ENCODE measurements at places on chromosomes 5 and 9.

- no peak for DNase-seq
These were observed 446.4 kb downstream of the ISL1 start for GRCh38 chr5:51829691-51830090.

- DNase-seq: no peak
These were observed 183.7 kb downstream of the PDE4D start for GRCh38 chr5:59709846-59710245.

DNA sequence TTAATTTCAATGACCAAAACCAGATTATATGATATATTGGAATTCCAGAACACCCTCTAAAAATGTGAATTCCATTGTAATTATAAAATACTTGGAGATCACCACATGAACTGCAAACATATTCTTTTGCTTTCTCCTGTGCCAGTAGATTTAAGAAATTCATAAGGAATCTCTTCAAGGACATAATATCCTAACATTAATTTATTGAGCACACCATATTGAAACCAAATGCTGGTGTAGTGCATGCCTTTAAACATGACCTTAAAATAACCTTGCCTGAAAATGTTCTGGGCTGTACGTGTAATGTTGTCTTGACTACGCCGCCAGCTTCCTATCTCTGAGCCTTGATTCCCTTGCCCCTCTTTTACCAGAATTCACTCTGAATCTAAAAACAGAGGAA, 205.0 kb upstream of the ACTBL2 start:
- DNase-seq: no peak

GRCh38 chr9:70362952-70363351, 51.5 kb downstream of the KLF9 start:
- no peak for DNase-seq

DNA sequence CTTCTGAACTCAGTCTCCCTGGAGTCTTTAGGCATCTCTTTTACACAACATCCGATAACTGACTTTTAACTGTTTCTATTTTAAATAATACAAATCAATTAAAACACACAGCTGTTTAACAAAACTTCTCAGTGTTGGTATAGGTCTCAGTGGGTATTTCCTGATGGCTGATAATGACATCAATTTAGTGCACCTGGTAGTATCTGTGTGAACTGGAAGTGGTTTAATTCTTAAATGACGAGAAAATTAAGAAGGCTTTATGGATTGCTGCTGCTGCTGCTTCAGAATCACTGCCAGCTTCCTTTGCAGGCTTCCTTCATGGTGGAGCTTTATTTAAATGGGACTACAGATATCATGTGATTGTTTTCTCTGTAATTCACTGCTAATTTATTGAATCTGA, 92.3 kb downstream of the RPS23 start:
- DNase-seq: no peak

GRCh38 chr9:137626464-137626863, 7.7 kb downstream of the EHMT1 start:
- DNase-seq: no peak

GRCh38 chr9:99126312-99126711, 21.4 kb downstream of the TGFBR1 start:
- DNase-seq: no peak

GRCh38 chr5:157867751-157868387, 8.9 kb upstream of the CLINT1 start:
- DNase-seq: no peak

DNA sequence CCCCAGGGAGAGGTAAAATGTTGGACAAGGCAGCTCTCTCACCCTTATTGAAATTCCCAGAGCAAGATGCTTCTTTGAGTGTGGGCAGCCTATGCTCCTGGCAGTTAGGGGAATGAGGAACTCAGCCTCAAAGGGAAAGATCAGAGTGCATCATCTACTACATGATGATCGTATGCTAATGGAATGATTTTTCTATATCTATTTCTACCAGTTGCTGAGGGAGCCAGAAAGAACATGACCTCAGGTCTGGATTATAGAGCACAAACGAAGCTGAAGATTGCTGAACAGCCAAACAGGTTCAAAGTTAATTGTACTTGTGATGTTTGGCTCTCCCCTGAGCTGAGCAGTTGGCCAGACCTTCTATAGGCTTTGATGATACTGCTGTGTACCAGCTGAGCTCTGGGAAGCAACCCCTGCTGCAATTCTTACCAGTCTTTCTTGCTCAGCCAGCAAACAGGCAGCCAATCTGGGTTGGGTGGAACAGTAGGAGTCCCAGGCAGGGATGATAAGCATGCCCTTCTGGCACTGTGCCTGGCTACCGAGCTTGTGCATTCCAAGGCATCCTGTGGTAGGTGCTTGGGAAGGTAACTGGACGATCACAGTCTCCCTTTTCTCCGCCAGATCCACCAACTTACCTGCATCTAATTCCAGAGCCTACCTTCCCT, 10.3 kb upstream of the FBXL7 start:
- DNase-seq: no peak

DNA sequence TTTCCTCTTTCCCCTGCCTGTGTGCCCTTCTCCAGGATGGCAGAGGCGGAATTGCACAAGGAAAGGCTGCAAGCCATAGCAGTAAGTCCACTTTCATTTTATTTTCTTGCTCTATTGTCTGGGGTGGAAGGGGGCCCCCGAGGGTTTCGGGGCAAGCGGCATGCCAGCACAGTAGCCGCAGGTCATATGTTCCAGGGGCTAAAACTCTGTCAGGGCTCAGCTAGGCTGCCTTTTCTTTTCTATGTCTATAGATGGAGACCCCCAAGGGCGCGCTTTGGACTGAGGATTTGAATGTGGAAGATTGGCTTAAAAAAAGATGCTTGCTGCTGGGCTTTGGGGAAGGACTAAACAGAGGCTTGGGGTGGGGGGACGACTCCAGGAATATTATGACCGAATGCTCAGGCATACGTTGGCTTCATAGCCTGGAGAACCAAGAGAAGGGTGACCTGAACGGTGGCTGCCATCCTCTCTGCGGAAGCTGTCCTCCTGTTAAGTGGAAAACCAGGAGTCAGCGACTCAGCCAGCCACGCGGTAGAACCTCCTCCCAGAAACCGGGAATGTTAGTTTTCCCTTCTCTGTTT, 545 bp downstream of the PALM2AKAP2 start:
- DNase-seq: no peak

- no peak for DNase-seq
These were observed 29.5 kb downstream of the CCNH start for GRCh38 chr5:87383216-87383615.

- no peak for DNase-seq
These were observed at the start of gene FGF18 for GRCh38 chr5:171418982-171419687. FGF18 (plus strand) TSS chr5:171419647; CDS start chr5:171420200, 553 bp downstream.

- no peak for DNase-seq
These were observed 37.4 kb downstream of the KCNIP1 start for GRCh38 chr5:170541146-170541769.

DNA sequence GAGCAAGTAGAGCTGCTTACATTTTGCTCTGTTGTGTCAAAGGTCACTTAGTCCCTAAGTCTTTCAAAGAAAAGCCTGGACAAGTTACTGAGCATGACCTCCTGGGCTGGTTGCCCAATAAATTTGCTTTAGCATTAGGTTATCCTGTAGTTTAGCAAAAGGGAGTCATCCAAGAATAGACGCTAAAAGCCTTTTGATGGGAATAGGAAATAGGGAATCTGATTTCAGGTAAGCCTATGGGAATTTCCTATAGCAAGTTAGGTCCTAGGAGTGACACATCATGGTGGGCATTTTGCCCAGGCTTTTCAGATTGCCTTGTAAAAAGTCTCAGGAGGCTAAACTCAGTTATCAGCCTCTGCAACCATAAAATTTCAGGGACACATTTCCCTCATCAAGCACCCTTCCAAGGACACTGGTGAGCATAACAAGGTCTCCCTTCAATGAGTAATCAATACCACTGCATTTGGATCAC, 67.6 kb upstream of the RANBP3L start:
- no peak for DNase-seq

GRCh38 chr9:83197591-83197990, 134.6 kb upstream of the RASEF start:
- no peak for DNase-seq

- no peak for DNase-seq
These were observed 4.7 kb downstream of the PRDM6 start for GRCh38 chr5:123093601-123094236.

DNA sequence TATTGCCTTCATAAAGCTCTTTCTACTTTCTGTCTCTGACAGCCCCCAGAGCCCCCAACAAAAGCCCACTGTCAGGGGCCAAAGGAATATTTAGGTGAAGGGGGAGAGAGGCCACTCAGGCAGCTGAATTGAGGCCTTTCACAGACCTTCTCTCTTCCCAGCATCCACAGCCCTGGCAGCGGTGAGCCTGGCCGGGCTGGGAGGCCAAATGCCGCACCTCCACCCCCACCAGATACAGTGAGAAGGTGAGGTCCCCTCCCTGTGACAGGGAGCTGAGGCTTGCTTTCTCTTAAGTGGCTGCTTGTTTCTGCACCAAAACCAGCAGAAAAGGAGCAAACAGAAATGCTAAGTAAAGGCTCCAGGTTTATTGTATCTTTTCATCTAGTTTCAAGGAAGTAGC, 168.1 kb downstream of the ROR2 start:
- DNase-seq: no peak

GRCh38 chr5:40271476-40271875, 408.2 kb upstream of the PTGER4 start:
- DNase-seq: no peak

DNA sequence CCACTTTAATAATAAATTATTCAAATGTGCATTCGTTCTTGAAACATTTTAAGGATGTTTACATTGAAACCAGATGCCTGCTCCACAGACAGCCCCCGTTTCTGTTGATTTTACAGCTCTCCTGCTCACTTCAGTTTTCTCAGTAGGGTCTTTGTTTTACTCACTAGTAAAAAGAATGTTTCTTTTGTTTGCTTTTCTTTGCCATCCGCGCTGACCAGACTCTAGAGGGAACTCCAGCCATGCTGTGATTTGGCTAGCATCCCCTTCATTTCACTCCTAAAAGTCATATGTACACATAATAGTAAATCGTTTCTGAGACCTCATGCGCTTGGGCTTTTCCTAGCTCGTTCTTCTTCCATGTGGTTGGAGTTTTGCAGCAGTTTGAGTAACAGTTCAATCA, 28.7 kb upstream of the PALM2AKAP2 start:
- DNase-seq: no peak

DNA sequence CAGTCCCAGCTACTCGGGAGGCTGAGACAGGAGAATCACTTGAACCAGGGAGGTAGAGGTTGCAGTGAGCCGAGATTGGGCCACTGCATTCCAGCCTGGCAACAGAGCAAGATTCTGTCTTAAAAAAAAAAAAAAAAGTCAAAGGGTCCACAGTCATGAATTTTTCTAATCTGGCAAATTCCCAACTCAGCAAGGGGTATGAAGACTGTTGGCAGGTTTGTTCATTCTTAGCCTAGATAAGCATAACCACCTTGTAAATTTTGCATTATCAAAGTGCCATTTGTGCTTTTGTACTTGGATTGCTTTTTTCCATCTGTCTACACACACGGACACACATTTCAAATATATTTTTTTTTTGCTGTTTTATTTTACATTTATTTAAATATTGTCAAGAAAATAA, 299.8 kb upstream of the NUDT12 start:
- DNase-seq: no peak

DNA sequence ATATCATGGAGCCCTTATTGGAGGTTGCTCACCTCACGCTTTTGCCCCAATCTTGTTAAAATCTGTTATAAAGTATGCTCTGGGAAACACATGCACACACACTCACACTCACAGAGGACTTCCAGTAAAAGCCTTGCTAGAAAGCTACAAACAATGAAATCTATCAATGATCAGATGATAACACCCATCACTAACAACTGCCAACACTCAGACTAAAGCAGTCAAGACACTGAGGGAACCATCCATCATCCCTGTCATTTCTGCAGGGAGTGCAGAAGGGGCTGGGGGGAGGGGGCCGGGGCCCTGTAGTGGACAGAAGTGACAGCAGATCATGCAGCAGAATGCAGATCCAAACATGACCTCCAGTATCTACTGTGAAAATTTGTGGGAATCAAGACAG, 179.1 kb downstream of the AOPEP start:
- no peak for DNase-seq

- DNase-seq: no peak
These were observed 44.4 kb downstream of the DIRAS2 start for GRCh38 chr9:90598191-90598590.

DNA sequence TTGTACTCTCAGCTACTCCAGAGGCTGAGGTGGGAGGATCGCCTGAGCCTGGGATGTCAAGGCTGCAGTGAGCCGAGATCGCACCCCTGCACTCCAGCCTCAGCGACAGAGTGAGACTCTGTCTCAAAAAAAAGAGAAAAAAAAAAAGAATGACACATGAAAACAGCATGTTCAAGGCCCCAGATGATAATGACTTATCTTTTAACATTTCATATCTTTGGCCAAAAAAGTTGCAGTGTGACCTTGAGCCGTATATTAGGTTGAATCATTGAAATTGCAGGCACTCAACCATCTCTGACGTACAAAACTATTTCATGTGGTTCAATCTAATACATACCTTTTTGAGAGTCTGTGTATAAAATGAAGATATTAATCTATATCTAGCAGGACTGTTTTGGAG, 79.1 kb upstream of the CPEB4 start:
- no peak for DNase-seq

- DNase-seq: no peak
These were observed 111.0 kb downstream of the NDUFS4 start for GRCh38 chr5:53671447-53671846.

- peak; percentile 6 for DNase-seq
These were observed 143.4 kb upstream of the KLF9 start for GRCh38 chr9:70557661-70558369.

DNA sequence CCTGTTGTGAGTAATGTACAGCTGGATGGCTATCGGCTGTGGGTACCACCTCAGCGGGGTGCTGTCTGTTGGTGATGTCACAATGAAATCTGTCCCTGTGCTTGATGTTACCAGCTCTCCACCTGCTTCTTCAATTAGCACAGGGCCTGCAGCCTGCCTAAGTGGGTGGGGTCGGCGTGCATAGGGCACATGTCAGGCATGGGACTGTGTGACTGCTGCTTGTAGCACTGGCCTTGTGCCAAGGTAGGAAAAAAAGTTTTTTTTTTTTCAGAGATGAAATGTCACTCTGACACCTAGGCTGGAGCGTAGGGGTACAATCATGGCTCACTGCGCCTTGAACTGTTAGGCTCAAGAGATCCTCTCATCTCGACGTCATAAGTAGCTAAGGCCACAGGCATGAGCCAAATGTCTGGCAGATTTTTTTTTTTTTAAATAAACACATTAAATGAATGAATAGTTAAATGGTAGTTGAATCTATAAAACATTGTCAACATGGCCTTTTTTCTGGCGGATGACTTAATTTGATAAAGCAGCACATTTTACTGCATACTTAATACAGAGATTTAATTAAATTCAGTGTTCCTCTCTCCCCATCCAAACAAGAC, 222.5 kb downstream of the NXNL2 start:
- DNase-seq: no peak

- DNase-seq: no peak
These were observed 143.8 kb upstream of the VLDLR start for GRCh38 chr9:2477755-2478154.

- no peak for DNase-seq
These were observed 1.6 kb downstream of the FNIP1 start for GRCh38 chr5:131795228-131795627.

DNA sequence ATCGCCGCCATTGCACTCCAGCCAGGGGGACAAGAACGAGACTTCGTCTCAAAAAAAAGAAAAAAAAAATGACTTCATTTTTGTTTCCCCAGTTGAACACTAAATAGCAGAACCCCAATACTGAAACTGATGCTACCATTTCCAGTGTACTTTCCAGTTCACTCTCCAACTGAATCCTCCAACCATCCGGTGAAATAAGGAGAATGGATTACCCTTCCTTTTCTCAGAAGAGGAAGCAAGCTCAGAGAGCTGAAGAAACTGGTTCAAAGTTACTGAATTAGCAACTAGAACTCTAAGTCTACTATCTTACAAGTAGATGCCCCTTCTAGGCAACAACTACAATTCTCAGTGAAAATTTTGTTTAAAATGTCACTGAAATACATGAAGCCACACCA, 3.9 kb downstream of the FAM13B start:
- DNase-seq: no peak
